ENCODE measurements at places on chromosomes 5 and 9.
A peak's percentile ranks its signal among the peaks of the same experiment; 100 is the strongest.

DNA sequence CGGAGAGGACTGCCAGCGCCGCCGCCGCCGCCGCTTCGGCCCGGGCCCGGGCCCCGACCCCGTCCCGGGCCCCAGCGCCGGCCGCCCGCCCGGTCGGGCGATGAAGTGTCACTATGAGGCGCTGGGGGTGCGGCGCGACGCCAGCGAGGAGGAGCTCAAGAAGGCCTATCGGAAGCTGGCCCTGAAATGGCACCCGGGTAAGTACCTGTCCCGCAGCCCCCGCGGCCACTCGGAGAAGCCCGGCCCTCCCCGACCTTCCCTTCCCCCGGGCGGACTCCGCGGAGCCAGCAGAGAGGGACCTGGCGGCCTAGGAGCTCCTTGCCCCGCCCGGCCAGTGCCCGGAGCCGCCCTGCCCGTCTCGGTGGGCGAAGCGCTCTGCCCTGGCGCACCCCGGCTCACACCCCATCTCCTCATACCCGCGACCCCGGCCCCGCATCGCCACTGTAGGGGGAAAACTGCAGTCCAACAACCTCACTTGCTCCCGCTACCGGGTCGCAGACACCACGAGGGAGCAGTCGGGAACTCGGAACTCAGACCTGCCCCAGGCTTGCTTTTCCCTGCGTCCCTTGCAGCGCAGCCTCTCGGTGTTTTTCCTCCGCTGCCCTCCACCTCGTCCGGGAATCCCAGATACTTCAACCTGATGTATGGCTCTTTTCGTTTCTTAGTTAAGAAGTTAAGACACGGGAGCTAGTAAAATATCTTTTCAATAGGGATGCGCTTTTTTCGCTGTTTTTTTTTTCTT, 532 bp downstream of the DNAJC21 start:
- peak; percentile 90 for DNase-seq

DNA sequence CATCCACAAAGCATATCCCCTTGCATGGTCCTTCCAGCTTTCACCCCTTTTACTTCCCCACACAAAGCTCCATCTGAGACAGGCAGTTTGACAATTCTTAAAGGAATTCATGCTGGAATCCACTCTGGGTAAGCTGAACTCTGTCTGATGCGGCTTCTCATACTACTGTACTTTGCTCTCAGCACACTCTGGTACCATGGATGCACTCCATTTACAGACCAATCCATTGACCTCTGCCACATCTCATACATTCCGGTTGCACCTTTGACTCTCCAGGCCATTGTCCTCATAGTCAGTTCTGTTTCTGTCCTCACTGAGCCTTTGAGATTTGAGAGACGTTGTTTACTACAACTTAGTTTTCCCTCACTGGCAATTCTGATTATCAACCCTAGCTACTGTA, 12.2 kb downstream of the SPATA9 start:
- DNase-seq = no peak

GRCh38 chr5:65779643-65780042, 57.6 kb downstream of the NLN start:
- DNase-seq = no peak

- no peak for DNase-seq
Measured at GRCh38 chr5:180399401-180400215, 46.5 kb upstream of the GFPT2 start.

GRCh38 chr5:72611118-72611730, 104.0 kb upstream of the ZNF366 start:
- peak; percentile 53 for DNase-seq

DNA sequence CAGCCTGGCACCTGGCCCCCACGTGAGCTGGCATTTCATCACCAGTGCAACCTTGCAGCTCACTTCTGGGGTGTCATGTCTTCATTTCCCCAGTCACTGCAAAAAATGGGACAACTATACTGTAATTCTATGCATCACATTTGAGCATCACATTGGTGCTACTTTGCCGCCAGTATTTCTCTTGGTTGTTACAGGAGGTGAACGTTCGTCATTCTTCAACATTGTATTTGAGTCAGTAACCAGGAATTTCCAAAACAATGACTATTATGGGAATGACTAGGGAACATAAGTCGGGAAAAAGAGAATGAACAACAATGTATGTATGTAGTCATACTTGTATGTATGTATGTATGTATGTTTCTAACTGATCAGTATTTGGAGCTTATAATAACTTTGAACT, 1278.0 kb downstream of the EFNA5 start:
- no peak for DNase-seq

DNA sequence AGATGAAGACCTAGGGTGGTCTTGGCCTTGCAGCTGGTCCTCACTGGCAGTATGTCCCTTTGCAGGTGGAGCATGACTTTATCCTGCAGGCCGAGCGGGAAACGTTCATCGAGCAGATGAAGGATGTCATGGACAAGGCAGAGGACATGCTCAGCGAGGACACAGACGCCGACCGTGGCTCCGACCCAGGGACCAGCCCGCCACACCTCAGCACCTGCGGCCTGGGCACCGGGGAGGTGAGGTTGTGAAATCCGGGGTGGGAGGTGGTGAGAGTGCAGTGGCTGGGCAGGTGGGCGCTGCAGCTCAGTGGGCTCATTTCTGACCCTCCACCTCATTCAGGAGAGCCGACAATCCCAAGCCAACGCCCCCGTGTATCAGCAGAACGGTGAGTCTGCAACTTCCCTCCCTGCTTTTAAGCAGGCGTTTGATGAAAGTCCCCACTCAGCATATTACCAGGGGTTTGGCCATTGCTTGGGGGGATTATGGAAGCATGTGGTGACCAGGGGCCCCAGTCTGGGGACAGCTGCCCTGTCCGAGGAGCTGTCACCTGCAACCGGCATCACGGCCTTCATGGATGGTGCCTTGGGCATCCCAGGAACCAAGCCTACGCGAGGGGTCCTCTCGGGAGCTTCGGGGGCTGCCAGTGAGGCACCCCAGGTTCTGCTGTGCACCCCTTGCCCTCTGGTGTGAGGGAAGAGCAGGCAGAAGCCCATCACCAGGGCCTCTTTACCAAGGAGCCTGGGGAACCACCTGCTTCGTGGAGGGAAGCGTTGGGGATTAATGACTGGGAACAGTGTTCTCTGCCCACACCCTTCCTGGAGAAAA, 84.0 kb downstream of the WNK2 start:
- DNase-seq = no peak

- no peak for DNase-seq
Measured at GRCh38 chr5:7916171-7916804, 47.3 kb downstream of the MTRR start.

DNA sequence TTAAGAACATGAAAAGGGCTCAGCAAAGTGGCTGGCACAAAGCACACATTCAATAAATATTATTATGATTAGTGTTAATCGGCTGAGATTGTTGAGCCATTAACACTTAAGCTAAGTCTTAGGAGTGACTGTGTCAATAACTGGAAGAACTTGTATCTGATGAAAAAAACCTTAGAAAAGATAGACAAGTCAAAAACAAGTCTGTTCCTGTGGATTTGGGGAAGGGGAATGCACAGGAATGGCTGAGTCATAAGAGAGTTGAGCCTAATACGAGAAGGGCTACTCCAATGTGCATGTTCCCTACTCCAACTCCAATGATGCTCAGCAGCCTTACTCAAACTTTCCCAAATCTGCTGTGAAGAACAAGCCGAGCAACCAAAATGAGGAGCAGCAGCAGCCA, 53.9 kb downstream of the MED27 start:
- no peak for DNase-seq

GRCh38 chr5:106876298-106876622, 794.5 kb downstream of the EFNA5 start:
- no peak for DNase-seq

DNA sequence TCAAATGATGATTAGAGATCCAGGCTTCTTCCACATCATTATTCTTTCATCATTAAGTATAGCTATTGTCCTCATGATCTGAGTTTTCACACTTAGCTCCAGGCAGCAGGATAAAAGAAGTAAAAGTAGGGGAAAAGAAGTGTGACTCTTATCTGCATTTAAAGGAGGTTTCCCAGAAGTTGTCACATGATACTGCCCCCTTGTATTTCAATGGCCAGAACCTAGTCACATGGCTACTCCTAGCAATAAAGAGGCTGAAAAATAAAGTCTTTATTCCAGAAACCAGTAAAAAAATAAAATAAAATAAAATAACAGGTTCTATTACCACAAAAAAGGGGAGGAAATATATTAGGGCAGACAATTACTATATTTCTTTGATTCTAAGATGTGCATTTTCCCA, 5.3 kb upstream of the NDUFS4 start:
- DNase-seq = no peak

DNA sequence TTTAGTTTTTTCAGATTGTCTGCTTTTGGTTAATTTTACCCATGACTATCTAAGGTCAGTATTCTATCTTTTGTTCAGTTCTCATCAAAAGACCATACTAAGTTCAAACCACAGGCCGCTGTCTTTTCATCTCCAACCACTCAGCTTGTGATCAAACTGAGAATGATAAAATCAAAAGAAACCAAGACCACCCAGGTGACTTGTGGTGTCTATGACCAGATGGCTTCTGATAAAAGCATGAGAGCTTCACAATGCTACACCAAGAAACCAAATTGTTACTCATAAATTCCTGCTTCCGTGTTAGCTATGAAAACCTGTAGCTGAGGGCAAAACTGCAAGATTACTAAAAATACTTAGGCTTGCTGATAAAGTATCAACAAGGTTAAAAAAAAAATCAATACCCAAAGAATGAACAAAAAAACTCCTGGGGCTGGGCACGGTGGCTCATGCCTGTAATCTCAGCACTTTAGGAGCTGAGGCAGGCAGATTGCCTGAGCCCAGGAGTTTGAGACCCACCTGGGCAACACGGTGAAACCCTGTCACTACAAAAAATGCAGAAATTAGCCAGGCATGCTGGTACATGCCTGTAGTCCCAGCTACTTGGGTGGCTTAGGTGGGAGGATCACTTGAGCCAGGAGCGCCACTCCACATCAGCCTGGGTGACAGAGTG, 25.8 kb upstream of the GPX8 start:
- no peak for DNase-seq

GRCh38 chr5:151454166-151454565, 6.8 kb downstream of the SLC36A1 start:
- DNase-seq = peak; percentile 20

DNA sequence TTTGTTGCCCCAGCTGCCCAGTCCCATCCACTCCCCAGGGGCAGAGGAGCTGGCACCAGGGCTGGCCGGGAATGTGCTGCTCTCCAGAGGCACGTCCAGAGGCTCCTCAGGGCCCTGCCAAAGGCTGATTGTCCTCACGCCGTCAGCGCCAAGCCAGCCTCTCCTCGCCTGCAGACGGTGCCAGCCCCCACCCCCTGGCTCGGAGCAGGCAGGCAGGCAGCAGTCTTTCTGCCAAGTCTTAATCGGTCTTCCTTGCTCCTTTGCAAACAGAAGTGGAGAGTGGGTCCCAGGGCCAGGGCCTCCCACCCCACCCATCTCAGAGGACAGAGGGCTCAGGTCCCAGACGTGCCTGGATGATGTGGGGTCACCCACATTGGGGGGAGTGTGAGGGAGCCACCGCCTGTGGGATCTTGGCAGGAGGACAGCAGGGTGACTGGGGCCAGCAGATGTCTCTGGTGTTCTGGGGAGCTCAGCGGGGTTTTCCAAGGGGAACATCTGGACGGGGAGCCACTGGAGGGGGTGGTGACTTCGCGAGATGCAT, 36.3 kb downstream of the FAM163B start:
- no peak for DNase-seq

GRCh38 chr5:160311491-160312133, 752 bp downstream of the CCNJL start:
- no peak for DNase-seq

- DNase-seq = peak; percentile 88
Measured at GRCh38 chr9:109320742-109321448, at the start of gene EPB41L4B. EPB41L4B (minus strand) TSS chr9:109321059; CDS start chr9:109320446, 613 bp downstream.

DNA sequence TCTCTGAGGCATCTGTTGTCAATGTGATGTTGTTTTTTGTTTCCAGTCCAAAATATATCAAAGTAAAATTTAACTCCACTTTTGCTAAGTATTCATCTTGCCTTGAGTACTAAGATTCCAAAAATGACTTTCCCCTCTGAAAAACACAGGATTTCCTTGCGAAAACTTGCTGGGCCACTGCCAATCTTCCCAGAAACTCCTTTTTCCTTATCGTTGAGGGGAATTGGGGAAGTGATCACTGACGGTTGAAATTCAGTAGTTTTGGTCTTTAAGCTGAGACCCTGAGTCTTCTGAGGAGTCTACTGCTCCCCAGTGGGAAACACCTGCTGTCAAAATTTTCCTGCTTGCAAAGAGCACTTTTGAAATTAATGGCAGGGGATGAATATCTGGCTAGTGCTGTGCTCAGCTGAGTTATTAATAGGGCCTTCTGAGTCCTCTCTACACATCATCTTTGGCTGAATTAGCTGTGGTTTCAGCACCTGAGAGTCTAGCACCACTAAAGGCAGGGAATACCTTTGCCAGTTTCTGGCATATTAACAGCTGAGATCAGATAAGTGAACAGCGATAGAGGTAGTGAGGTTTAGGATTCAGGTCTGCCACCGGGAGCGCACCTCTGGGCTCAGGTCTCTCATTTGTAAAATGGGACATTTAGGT, 18.0 kb downstream of the TLR4 start:
- DNase-seq = no peak

DNA sequence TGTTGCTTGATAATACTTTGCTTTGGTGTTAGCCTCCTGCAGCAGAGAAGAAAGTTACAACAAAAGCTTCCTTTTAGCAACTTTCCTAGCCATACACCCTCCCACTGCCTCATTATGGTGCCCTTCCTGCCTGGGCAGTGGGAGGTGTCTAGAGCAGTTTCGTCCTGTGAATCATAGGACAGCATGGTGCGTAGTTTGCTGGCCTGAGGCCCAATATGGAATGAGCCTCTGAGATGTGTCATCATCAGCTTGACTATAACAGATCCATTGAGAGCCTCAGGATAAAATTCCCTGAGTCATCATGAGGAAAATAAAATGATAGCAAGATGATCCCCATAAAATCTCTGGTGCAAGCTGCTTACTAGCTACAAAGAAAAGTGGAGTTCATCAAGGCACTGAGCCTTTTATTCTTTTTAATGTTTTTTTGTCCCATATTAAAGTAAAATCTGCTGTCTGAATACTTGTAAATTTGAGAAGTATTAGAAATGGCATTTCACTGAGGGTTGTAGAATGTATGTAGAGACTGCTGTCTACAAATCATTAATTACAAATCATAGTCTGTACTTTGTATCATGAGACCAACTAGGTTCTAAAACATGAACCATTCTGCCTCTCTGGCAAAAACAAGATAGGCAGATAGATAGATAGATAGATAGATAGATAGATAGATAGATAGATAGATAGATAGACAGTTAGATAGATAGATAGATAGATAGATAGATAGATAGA, 303.0 kb upstream of the PDE4D start:
- no peak for DNase-seq

DNA sequence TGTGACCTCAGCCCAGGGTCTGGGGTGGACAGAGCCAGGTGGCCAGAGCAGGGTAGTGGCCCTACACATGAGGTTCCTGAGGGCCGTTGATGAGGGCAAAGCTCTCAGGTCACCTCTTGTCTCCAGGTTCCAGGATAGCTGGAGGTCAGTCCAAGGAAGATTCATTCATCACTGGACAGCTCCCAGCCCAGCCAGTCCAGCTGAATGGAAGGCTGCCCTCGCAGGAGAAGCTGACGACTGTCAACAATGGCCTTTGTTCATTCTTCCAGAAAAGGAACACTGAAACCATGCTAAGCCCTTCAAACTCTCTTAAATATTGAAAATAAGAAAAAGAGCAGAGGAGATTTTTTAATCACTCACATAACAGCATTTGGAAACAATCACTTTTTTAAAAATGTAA, 169.7 kb upstream of the TBCA start:
- no peak for DNase-seq

GRCh38 chr9:89701221-89701798, 96.5 kb downstream of the GADD45G start:
- no peak for DNase-seq

- no peak for DNase-seq
Measured at GRCh38 chr5:111676466-111676865, 80.5 kb downstream of the NREP start.

Data from NCI-H748 treated with DMSO at 0.1 percent for 48 hours (cell line).